ENCODE measurements at places on chromosomes 16 and 17. TPM values are rescaled to one million over a fixed set of nuclear protein-coding genes. Genes with fewer than 3 reads are reported as not detected.

The CD300E gene
- not detected for total RNA-seq

The RNF157 gene
- 17.7 TPM for total RNA-seq

The CORO6 gene
- total RNA-seq: 4.3 TPM

The SLC12A4 gene
- total RNA-seq: 30.4 TPM

The CRYBA1 gene
- not detected for total RNA-seq

The TP53TG3B gene
- total RNA-seq: not detected

The VPS4A gene
- 48.0 TPM for total RNA-seq

The ASB16 gene
- total RNA-seq: not detected

GRCh38 chr17:51351890-51352289 lies 91.5 kb downstream of the UTP18 start:
- peaks cover 4% of the 10 kb centered on the region for H3K27me3 ChIP-seq
- no peak overlapping the region for H3K4me3 ChIP-seq
- no peaks in the 10 kb centered on the region for H3K36me3 ChIP-seq
- DNase-seq: no peak
- H3K27ac ChIP-seq: no peak overlapping the region
- H3K4me1 ChIP-seq: no peaks in the 10 kb centered on the region

DNA sequence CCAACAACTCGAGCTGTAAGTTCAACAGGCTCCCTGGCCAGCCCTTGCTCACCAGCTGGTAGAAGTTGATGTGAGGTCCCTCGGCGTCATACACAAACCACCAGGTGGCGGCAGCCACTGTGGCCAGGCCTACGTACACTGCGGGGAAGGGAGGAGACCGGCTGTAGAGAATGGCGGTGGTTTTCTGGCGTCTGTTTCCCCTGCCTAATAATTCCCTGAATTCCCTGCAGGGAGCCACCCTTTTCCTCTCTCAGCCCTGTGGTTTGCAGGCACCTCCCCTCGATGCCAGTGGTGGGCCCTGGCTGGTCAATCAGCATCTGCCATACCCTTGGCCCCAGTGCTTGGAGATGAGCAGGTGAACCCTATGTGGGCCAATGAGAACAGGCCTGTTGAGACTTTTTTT lies 18.9 kb upstream of the P2RX1 start:
- peaks cover 75% of the 10 kb centered on the region for H3K36me3 ChIP-seq
- no peaks in the 10 kb centered on the region for H3K27me3 ChIP-seq
- H3K4me1 ChIP-seq: no peaks in the 10 kb centered on the region
- H3K27ac ChIP-seq: peak overlapping the region; percentile 1
- H3K4me3 ChIP-seq: no peak overlapping the region

DNA sequence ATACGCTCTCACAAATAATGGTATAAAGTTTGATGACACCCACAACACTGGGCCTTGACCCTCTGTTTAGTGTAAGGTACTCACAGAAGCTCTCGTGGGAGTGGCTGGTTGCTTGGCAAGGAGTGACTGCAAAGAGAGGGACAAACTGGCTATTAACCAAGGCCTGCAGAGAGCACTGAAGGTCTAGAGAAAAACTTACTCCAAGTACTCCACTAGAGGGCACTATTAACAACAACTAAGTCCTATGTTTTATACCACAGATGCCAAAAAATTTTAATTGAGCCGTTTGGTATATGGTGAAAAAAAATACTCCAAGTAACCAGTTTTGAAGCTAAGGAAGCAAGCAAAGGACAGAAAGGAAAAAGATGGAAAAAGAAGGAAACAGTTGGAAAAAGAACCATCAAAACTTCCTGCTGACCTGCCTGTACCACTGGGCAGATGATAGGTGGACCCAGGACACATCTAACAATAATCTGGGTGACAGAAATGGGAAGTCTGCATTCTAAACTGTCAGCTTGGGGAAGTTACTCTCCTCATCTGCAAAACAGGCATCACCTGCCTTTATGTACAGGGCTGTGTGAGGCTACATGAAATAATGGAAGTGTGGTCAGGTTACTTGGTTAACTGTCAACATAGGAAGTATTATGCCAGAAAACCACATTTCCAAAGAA lies 23.2 kb downstream of the DYNC1LI2 start:
- DNase-seq: peak; percentile 63
- no peak overlapping the region for H3K4me3 ChIP-seq
- no peak overlapping the region for H3K27ac ChIP-seq
- peaks cover 74% of the 10 kb centered on the region for H3K36me3 ChIP-seq
- no peaks in the 10 kb centered on the region for H3K4me1 ChIP-seq
- no peaks in the 10 kb centered on the region for H3K27me3 ChIP-seq

GRCh38 chr16:64122177-64122576 lies 999.7 kb downstream of the CDH11 start:
- no peak overlapping the region for H3K4me3 ChIP-seq
- no peaks in the 10 kb centered on the region for H3K4me1 ChIP-seq
- DNase-seq: no peak
- no peaks in the 10 kb centered on the region for H3K27me3 ChIP-seq

- peaks cover 15% of the 10 kb centered on the region for H3K36me3 ChIP-seq
- peak; percentile 85 for DNase-seq
- no peaks in the 10 kb centered on the region for H3K27me3 ChIP-seq
Measured at GRCh38 chr16:89686520-89687091, at the start of gene CDK10. CDK10 (plus strand) TSS chr16:89686689; CDS start chr16:89686711, 22 bp downstream.

DNA sequence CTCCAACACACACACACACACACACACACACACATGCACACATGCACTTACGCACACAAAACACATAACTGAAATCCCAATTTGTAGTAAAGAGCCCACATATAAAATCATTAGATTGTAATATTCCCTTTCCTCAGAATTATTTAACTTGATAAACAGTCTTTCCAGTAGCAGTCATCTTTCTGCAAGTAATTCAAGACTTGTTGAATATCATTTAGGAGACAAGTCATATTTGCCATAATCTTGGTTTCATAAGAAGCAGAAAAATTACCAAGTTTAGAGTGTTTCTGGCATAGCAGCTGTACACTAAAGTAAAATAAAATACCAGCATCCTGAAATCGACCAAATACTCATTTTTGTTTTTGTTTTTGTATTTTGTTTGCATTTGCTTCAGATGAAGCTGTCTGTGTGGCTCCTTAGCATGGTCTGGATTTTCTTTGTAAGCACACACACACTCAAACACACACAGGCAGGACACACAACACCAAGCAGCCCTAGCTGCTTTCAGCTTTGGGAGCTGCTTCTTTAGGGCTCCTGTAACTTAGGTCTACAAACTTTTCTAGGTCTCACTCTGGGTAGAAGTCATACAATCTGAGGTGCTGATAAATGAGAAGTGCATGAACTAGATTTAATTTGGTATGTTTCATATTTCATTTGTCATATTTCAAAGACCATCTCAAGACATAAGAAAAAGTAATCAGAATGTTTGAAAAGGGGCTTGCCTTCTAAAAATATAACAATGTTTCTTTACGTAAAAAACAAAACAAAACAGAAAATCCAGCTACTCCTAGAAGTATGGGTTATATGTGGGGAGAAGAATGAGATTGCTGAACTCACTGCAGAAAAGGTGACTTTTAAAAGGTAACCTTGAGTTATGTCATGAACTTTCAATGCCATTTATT lies 3.0 kb downstream of the SALL1 start:
- peaks cover 27% of the 10 kb centered on the region for H3K27me3 ChIP-seq
- H3K36me3 ChIP-seq: no peaks in the 10 kb centered on the region
- H3K4me1 ChIP-seq: peaks cover 2% of the 10 kb centered on the region
- no peak overlapping the region for H3K27ac ChIP-seq
- no peak for DNase-seq

GRCh38 chr16:89268987-89269735 lies 51.7 kb downstream of the ZNF778 start:
- H3K27ac ChIP-seq: no peak overlapping the region
- H3K4me1 ChIP-seq: no peaks in the 10 kb centered on the region
- peaks cover 61% of the 10 kb centered on the region for H3K36me3 ChIP-seq
- no peak for DNase-seq

GRCh38 chr17:77555741-77556291 lies 402.7 kb upstream of the TNRC6C start:
- no peaks in the 10 kb centered on the region for H3K27me3 ChIP-seq
- H3K27ac ChIP-seq: no peak overlapping the region
- H3K4me1 ChIP-seq: no peaks in the 10 kb centered on the region
- no peak for DNase-seq
- H3K36me3 ChIP-seq: no peaks in the 10 kb centered on the region
- no peak overlapping the region for H3K4me3 ChIP-seq

- H3K4me3 ChIP-seq: no peak overlapping the region
- DNase-seq: no peak
- H3K27me3 ChIP-seq: peaks cover 4% of the 10 kb centered on the region
- no peak overlapping the region for H3K27ac ChIP-seq
- no peaks in the 10 kb centered on the region for H3K36me3 ChIP-seq
Measured at GRCh38 chr17:65407017-65407416, 154.4 kb downstream of the AXIN2 start.

GRCh38 chr17:14143688-14144087 lies 74.4 kb downstream of the COX10 start:
- no peaks in the 10 kb centered on the region for H3K36me3 ChIP-seq
- no peaks in the 10 kb centered on the region for H3K4me1 ChIP-seq
- DNase-seq: no peak
- no peak overlapping the region for H3K27ac ChIP-seq
- no peak overlapping the region for H3K4me3 ChIP-seq
- H3K27me3 ChIP-seq: no peaks in the 10 kb centered on the region

- no peaks in the 10 kb centered on the region for H3K4me1 ChIP-seq
- no peak overlapping the region for H3K27ac ChIP-seq
- no peaks in the 10 kb centered on the region for H3K27me3 ChIP-seq
- no peak overlapping the region for H3K4me3 ChIP-seq
- no peaks in the 10 kb centered on the region for H3K36me3 ChIP-seq
Measured at GRCh38 chr16:54241525-54241924, 45.1 kb downstream of the IRX3 start.

GRCh38 chr16:56505181-56505580 lies 14.6 kb downstream of the BBS2 start:
- no peaks in the 10 kb centered on the region for H3K4me1 ChIP-seq
- no peak overlapping the region for H3K27ac ChIP-seq
- peaks cover 84% of the 10 kb centered on the region for H3K36me3 ChIP-seq
- H3K4me3 ChIP-seq: no peak overlapping the region
- no peak for DNase-seq
- no peaks in the 10 kb centered on the region for H3K27me3 ChIP-seq

- peaks cover 64% of the 10 kb centered on the region for H3K36me3 ChIP-seq
- H3K4me3 ChIP-seq: no peak overlapping the region
- DNase-seq: no peak
- peaks cover 18% of the 10 kb centered on the region for H3K4me1 ChIP-seq
- no peaks in the 10 kb centered on the region for H3K27me3 ChIP-seq
Measured at GRCh38 chr16:69315486-69316311, 4.5 kb downstream of the VPS4A start.

DNA sequence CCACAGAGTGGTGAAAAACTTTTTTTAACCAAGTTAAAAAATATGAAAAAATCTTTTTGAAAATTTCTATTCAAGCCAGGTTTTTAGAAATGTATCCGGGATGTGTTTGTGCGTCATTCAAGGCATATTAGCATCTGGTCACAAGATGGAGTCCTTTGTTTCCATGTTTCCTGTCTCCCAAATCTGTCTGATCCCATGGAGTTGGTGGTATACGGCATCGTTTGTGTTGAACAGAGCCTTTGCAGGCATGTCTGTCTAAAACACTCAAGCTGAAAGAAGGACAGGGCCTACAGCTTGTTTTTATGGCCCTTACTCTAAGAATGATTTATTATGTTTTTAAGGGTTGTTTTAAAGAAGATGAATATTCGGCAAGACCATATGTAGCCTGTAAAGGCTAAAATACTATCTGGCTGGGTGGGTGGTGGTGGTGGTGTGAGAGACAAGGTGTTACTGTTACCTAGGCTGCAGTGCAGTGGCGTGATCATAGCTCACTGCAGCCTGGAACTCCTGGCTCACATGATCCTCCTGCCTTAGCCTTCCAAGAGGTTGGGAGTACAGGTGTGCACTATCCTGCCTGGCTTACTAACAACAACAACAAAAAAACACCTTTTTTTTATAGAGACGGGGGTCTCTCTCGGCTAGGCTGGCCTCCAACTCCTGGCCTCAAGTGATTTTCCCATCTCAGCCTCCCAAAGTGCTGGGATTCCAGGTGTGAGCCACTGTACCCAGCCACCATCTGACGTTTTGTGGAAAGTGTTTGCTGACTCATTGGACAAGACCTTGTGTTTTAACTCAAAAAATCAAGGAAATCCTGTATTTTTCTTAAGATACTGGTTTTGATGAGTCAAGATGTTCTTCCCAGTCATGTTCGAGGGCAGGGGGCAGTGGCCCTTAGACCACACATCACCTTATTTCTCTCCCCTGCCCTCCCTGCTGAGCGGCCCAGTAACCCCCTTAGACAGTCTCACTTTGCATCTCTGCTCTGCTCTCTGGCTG lies 52.2 kb downstream of the NDE1 start:
- H3K27ac ChIP-seq: no peak overlapping the region
- H3K4me3 ChIP-seq: no peak overlapping the region
- no peaks in the 10 kb centered on the region for H3K4me1 ChIP-seq
- H3K36me3 ChIP-seq: peaks cover 65% of the 10 kb centered on the region
- H3K27me3 ChIP-seq: no peaks in the 10 kb centered on the region
- DNase-seq: no peak

DNA sequence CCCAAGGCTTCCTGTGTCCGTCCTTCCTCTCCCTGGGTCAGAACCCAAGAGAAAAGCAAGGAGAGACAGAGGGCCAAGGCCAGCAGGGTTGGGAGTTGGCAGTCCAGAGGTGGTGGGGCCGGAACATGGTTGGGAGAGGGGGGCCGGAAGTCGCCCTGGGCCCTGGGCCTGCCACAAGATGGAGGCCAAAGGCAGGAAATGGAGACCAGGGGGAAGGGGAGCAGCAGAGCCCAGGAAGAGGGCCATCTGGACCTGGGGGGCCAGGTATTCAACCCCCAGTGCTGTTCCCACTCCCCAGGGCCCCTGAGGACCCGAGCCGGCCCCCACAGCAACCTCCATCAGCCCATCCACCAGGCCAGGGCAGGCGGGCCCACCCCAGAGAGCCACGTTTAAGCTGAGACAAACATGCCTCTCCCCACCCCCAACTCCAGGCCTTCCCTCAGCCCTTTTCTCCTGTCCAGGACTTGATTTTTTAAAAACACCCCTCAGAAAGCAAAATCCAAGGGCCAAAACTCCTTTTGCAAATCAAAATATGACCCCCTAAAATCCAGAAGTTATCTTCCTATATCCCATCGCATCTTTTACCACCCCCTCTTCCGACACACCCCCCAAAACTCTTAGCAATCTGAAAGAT lies 4.4 kb upstream of the BCL6B start:
- DNase-seq: no peak
- no peak overlapping the region for H3K4me3 ChIP-seq
- H3K27ac ChIP-seq: no peak overlapping the region
- peaks cover 50% of the 10 kb centered on the region for H3K4me1 ChIP-seq

- no peak overlapping the region for H3K4me3 ChIP-seq
- DNase-seq: no peak
- H3K36me3 ChIP-seq: no peaks in the 10 kb centered on the region
Measured at GRCh38 chr17:41659427-41660212, 29.1 kb upstream of the EIF1 start.

Measured in CD4-positive, CD25-positive, alpha-beta regulatory T cell (primary cell).